ENCODE measurements at places on chromosomes 7 and 10.

DNA sequence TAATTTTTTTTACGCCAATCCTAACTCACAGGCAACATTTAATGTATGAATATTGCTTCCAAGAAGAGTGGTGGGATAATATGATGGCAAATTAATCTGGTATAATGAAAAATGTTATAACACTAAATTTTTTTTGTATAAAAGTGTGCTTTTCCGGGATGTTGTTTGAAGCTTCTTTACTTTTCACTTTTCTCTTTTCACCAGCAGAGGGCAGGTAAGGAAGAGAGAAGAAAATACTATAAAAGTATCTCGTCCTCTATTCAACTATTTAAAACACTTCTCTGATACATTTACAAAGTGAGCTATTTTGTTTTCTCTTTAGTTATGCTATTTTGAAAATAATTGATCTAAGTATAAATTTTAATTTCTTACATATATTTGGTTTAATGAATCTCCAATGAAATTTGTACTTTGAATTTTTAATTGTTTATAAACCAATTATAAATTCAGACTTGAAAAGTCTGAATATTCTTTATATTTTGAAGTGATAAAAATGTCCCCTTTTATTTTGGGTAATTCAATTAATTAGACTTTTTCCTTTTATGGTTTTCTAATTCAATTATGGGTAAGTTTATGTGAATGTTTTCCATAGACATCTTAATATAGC is 20.7 kb upstream of the CFTR start:
- DNase-seq, result peak; percentile 0

GRCh38 chr7:55409482-55410225 is 44.5 kb downstream of the LANCL2 start:
- DNase-seq, result peak; percentile 33

GRCh38 chr10:28060031-28060607 is 61.2 kb upstream of the ODAD2 start:
- no peak for DNase-seq

- no peak for DNase-seq
Observed at GRCh38 chr10:26438534-26439341, 597 bp downstream of the APBB1IP start.

DNA sequence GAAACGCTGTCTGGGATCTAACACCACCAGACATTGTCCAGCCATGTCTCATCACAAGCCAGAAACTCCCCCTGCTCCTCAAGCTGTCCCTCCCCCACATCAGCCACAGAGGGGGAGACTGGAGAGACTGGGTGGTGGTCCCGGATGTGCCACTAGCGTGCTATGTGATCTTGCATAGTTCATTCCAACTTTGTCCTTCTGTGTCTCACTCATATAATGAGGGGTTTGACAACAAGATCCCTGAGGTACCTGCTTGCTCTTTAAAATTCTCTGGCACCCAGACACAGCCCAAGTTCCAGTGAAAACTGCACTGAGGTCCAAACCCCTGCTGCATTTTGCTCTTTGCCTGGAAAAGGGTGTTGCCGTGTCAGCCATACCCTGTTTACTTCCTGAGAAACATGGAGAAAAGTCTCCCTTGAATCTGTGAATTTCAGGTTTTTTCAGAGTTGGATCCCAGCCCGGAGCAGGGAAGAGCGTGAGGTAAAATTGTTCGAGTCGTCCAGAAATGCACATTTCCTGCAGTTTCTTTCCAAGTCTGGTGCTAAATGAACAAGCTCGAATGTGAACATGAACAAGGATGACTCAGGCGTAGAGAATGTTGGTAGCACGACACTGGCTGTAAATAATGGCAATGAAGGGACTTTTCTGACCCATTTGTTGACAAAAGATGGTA is 156.6 kb downstream of the CCDC3 start:
- DNase-seq, result no peak

DNA sequence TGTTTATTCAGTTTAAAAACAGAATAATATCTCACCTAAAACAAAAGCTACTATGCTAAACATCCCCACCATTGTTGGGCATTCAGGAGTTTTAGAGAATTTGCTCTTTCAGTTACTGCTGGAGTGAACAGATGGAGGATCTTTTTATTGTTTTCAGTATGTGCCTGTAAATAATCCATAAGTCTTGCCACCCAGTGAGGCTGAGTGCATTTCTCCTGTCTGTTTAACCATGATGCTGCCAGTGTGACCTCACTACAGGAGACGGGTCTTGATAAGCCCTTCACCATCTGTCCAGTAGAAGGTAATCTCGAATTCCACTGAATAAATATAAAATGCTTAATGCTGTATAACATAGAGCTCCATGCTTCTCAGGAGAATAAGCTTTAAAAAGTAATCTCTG is 430.9 kb downstream of the POM121L12 start:
- no peak for DNase-seq

DNA sequence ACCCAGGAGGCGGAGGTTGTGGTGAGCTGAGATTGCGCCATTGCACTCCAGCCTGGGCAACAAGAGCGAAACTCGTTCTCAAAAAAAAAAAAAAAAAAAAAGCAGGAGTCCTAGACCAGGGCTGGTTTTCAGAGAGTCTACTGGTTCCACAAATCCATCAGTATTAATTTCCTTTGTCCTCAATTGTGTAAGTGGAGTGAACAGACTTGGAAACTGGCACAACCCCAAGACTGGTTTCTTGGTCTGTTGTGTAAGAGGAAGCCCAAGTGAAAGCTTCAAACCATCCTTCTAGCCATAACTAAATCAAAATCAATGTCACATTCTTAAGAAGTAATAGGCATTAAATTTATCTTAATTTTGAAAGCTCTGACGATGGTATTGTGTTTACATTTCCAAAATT is 213.6 kb downstream of the DGKI start:
- DNase-seq, result no peak

DNA sequence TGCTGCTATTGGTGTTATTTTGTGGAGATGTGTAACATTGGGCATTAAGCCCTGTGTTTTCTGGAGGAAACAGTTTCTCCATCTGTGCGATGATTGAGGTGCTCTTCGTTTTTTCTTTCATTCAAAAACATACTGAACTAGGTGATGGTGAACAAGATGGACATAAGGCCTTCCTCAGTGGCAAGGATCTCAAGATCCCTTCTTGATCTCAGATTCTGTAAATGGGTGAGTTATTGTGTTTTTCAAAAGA is 759 bp upstream of the ELAPOR2 start:
- no peak for DNase-seq

- DNase-seq, result no peak
Observed at GRCh38 chr7:77982926-77983550, 184.5 kb downstream of the PHTF2 start.

DNA sequence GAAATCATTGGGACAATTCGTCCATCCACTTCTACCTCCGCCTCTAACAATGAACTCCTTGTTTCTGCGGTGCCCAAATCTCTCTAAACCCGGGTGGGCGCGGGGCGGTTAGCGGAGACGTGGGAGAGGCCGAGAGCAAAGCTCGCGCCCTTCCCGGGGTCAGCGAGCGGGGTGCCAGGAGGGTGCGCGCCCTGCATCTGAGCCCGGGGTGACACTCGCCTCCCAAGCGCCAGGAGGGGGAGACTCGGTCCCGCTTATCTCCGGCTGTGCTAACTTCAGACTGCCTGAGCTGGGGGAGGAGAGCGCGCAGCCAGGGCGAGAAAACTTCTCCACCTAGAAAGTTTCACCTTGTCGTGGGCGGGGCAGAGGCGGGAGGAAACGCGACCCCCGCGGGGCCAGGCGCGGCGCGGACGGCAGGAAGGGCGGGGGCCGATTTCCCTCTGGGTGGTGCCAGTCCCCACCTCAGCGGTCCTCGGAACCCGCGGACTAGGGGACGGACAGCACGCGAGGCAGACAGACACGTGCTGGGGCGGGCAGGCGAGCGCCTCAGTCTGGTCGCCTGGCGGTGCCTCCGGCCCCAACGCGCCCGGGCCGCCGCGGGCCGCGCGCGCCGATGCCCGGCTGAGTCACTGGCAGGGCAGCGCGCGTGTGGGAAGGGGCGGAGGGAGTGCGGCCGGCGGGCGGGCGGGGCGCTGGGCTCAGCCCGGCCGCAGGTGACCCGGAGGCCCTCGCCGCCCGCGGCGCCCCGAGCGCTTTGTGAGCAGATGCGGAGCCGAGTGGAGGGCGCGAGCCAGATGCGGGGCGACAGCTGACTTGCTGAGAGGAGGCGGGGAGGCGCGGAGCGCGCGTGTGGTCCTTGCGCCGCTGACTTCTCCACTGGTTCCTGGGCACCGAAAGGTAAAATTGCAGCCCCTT is at the start of gene MET:
TSS of gene MET (plus strand) at position 516 of the 915 bp plus-strand sequence. CDS start 26,889 bp downstream, outside the sequence.
- DNase-seq, result peak; percentile 69
